ENCODE measurements at places on chromosomes 1 and 21.

DNA sequence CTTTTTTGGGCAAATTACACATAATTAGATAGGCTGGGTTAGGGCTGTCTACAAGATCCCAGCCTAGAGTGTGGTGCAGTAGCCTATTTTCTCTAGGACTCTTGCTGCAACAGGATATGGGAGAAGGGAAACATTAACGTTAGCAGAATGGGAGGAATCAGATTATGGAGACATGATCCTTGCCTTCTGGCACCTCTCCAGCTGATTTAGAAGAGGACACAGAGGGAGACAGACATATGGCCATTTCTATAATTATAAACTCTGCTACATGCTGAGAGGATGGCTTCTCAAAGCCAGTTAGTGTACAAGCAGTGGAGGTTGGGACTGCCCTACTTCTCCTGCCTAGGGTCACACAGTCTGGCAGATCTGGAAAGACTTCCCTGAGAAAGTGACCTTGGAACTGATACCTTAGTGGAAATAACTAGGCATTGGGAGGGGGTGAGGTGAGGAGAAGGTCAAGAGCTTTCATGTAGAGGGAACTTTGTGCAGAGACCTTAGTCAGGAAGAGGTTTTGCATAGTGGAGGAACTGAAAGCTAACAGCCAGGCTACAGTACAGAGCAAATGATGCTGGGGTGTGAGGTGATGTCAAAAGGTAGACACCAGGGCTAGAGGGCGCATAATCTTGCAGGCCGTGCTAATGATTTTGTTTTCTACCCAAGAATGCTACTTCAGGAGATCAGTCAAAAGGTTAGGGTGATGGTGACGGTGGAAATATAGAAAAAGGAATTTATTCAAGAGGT lies 1.2 kb upstream of the CD1D start:
- DNase-seq, result no peak

GRCh38 chr1:155136748-155137147 lies 1.1 kb downstream of the SLC50A1 start:
- DNase-seq, result no peak

GRCh38 chr1:174248041-174248440 lies 88.7 kb downstream of the RABGAP1L start:
- DNase-seq, result no peak

DNA sequence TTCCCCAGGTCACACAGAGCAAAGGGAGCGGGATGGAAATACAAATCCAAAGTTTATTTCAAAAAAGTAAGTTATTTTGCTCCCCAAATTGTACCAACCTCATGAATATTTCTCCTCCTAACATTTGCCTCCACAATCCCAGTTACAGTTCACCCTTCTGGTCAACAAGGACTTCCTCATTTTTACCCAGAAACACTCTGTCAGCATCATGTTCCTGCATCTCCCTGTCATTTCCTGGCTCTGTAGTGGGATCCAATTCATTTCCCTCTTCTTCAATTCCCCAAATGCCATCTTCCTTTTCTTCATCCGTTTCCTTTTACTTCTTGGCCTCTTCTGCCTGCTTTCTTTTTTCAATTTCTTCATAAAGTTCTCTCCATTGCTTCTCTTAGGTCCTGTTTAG lies 32.0 kb upstream of the EPS15 start:
- no peak for DNase-seq

DNA sequence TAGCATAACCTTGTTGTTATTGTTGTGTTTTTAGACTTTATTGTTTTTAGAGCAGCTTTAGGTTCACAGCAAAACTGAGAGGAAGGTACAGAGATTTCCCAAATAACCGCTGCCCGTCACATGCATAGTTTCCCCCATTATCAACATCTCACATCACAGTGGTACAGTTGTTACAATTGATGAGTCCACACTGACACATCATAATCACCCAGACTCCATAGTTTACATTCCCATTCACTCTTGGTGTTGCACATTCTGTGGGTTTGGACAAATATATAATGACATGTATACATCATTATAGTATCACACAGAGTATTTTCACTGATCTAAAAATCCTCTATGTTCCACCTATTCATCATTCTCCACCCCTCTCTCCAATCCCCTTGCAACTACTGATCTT lies 25.9 kb upstream of the TOR3A start:
- no peak for DNase-seq
